ENCODE measurements at places on chromosomes 12 and 14.

GRCh38 chr14:76146976-76147375 lies 4.7 kb upstream of the GPATCH2L start:
- DNase-seq, result no peak

DNA sequence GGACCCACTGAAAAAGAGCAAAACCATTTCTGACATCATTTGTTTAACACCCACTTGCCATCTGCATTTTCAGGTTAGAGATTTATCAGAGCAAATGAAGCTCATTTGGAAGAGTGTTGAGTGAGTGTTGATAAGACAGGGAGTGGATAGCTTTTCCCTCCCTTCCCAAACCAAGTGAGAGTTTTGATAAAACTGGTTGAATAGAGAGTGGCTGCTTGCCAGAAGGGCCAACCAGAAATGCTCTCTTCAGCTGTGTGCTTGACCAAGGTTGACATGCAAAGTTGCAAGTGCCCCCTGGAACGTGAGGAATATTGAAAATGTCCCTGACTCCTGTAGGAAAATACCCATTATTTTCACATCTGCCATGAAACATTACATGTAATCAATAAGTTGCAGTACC lies 1487.0 kb upstream of the FLRT2 start:
- no peak for DNase-seq

DNA sequence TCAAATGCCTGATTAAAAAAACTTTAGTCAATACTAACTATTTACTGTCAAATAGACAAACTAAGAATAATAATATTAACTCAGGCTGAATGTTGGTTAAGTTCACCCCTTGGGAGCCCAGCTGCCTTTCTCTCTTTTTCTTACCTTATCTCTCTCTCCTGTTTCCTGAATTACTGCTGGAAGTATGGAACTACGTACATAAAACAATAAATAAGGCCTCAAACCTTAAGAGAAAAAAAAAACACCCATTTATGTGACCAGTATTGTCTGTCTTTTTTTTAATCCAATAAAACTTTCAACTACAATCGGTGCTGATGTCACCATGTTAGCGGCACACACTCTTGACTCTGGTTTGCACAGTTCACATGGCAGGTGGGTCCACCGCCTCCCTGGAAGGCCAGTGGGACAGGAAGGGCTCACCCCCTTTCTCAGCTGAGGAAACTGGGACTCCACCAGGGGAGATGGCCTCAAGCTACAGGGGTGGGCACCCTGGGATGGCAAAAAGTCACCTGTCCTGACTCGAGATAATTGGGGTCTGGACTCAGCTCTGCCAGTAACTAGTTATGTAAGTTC lies 21.3 kb downstream of the BCL11B start:
- DNase-seq, result no peak

- DNase-seq, result no peak
Observed at GRCh38 chr12:42135259-42135814, 9.3 kb downstream of the GXYLT1 start.

DNA sequence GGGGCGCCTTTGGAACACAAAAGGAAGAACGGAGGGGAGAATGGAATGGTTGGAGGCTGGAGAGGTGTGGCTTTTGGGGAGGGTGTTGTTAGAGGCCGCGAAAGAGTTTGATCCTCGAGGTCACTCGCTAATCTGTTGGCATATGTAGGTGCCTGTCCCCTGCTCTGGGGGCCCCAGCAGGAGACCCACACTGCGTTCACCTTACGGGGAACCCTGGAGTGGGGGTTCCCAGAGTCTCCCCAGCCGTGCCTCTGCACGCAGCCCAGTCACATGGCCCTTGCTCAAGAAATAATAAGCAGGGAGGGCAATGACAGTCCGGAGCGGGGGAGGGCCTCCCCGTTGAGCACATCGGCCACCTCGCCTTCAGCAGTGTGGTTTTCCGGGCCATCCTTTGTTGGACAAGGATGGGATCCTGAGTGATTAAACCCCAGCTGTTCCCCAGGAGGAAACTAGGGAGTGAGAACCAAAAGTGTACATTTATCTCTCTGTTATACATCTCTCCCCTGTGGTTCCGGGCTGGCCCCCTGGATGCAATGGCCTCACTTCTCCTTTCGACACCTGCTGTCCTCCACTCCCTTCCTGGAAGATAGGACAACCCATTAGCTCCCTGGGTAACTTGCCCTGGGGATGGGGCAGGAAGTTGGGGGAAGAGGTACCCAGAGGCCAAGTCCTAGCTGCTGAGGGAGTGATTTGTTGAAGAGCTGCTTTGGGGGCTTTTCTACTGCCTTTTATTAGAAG lies 1.3 kb downstream of the PLEKHG3 start:
- DNase-seq, result peak; percentile 54

GRCh38 chr14:102255401-102256190 lies 49.4 kb downstream of the MOK start:
- no peak for DNase-seq

- DNase-seq, result no peak
Observed at GRCh38 chr12:13101821-13102375, 1.6 kb downstream of the GSG1 start.

- DNase-seq, result no peak
Observed at GRCh38 chr14:101959277-101959676, 5.1 kb upstream of the DYNC1H1 start.

DNA sequence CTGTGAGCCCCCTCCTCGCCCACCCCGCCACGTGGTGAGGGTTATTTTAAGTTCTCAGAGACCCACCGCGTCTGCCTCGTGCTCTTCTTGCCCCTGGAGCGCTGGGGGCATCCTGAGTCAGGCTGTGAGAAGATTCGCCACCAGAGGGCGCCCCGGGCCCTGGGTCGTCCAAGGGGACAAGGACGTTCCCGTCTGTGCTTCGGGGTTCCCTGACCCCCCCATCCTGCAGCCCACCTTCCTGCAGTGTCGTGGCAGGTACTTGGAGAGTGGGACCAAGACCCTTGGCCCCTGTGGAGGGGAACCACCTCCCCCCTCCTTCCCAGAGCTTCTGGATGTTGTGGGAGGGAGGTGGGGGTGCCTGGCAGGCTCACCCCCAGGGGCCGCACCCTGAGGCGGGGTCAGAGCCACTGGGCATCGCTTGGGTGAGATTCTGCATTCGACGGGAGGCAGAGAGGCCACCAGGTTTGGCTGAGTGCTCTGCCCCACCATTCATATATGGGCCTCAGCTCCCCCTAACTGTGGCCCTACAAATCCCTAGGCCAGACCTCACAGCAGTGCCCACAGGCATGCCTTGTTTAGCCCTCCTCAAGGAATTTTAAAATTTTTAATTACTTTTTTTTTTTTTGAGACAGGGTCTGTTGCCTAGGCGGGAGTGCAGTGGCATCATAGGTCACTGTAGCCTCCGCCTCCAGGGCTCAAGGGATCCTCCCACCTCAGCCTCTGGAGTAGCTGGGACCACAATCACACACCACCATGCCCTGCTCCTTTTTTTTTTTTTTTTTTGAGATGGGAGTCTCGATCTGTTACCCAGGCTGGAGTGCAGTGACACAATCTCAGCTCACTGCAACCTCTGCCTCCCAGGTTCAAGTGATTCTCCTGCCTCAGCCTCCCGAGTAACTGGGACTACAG lies 17.0 kb downstream of the RHOF start:
- DNase-seq, result peak; percentile 19

- peak; percentile 66 for DNase-seq
Observed at GRCh38 chr12:130335517-130336392, 1.9 kb upstream of the PIWIL1 start.

- DNase-seq, result no peak
Observed at GRCh38 chr12:93702707-93703315, 25.6 kb downstream of the CRADD start.

GRCh38 chr12:16604596-16605252 lies 1.2 kb downstream of the LMO3 start:
- DNase-seq, result peak; percentile 59

GRCh38 chr12:106345746-106346145 lies 11.8 kb upstream of the POLR3B start:
- DNase-seq, result peak; percentile 6

DNA sequence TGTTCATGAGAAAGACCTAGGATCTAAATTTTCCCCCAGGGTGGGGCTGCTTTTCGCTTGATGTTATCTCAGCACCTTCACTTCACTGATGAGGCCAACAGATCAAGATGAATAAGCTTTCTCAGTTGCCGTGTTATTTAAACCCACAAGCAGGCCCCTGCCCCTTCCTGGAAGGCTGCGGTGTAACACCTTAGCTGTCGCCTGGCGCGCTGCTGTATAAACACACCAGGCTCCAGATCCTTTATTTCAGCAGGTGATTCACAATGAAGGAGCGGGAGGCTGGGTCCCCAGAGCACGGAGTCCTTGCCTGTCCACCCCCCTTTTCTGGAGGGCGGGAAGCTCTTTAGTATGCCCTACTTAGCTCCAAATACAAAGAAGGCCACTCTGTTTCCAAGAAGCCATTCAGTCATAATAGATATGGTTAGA lies 515.4 kb downstream of the FUT8 start:
- peak; percentile 90 for DNase-seq

DNA sequence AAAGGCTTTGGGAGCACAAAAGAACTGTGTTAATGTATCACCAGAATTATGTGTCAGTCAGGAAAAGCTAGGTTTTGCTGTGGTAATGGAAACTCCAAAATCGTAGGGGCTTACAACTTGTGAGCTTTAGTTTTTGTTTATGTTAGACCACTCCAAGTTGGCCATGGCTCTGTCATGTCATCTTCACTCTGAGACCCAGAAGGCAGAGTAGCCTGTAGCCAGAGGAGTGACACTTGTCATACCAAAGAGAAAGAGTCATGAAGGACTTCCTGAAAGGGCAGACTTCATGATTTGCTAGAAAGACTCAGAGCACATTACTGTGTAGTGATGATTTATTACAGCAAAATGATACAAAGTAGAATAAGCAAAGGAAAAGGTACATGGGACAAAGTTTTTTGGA lies 133.6 kb upstream of the SSTR1 start:
- DNase-seq, result no peak

- DNase-seq, result no peak
Observed at GRCh38 chr12:114774197-114774596, 90.2 kb upstream of the TBX3 start.

DNA sequence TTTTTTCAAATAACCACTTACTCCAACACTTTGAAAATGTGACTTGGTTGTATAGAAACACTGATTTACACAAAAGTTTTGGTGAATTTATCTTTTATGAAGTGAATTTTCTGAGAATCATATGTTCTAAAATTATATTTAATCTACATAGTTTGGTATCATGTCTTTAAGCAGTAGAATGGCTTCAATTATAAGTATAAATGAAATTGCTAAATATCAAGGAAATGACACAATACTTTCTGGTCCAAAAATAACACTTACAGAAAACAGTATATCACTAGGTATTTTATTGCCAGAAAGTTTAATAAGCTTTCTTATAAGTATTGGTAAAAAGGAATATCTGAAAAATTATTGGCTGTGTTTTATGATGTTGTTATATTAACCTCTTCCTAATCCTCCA lies 90.9 kb downstream of the SRGAP1 start:
- DNase-seq, result no peak

DNA sequence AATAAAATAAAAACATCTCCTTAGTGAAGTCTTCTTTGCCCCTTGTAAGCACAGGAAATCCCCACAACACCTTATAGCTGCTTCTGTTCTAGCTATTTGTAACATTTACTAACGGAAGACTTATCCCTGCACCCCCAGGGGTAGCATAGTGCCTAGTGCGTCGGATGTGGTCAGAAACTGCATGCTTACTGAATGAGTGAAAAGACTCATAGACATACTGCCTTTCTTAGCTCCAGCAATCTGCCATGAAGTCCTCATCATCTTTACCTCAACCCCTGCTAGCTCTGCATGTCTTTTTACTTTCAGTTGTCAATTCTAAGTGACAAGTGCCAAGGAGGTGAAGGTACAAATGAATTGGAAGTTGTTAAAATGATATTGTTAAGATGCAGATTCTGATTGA lies 12.9 kb downstream of the RIOX1 start:
- DNase-seq, result no peak

- no peak for DNase-seq
Observed at GRCh38 chr14:40119321-40119720, 687.1 kb upstream of the FBXO33 start.

DNA sequence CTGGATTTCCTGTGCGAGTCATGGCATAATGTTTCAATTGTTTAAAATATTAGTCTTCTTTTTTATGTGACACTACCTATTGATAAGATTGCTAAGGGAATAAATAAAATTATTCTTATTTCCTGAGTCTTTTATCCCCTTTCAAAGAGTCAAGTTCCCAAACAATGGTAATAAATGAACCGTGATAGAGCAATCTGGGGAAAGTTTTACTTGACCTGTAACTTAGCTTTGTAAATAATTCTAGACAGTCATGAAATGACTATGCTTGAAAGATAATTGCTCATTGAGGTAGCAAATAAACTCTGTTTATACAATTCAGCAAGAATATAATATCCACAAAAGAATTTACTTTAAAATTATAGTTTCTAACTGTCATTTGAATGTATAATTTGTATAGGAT lies 82.1 kb downstream of the TSPAN8 start:
- no peak for DNase-seq

- DNase-seq, result no peak
Observed at GRCh38 chr12:42730291-42730690, 140.7 kb upstream of the PRICKLE1 start.

- no peak for DNase-seq
Observed at GRCh38 chr12:130965668-130966067, 12.0 kb downstream of the ADGRD1 start.

- peak; percentile 84 for DNase-seq
Observed at GRCh38 chr12:78863482-78864402, 832 bp upstream of the SYT1 start.

- peak; percentile 22 for DNase-seq
Observed at GRCh38 chr14:89013098-89013504, 188.7 kb downstream of the TTC8 start.

GRCh38 chr12:33994857-33995808 lies 27.2 kb upstream of the ALG10 start:
- DNase-seq, result no peak

GRCh38 chr12:116933091-116933490 lies 22.3 kb downstream of the FBXW8 start:
- DNase-seq, result peak; percentile 76

GRCh38 chr14:57933349-57933748 lies 67.5 kb upstream of the SLC35F4 start:
- no peak for DNase-seq
